NT2/D1 (cell line): ENCODE measurements at places on chromosomes 5 and 9.
A peak's percentile ranks its signal among the peaks of the same experiment; 100 is the strongest.

DNA sequence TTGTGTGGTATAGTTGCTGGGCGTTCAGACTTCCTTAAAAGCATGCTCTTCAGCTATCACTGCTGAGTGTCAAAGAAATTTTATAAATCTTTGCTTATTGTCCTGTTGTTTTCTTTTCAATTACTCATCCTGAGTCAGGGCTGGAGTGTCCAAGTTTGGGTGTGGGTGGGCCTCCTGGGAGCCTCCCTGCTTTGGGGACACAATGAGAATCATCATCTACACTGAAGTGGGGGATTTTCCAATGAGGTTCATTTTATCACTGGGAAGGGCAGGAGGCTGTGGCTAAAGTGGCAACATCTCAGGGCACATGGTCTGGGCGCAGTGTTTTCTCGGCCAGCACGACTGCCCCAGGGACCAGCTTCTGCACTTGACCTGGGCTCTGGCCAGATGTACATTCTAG is 19.5 kb downstream of the GFPT2 start:
- DNase-seq: no peak

DNA sequence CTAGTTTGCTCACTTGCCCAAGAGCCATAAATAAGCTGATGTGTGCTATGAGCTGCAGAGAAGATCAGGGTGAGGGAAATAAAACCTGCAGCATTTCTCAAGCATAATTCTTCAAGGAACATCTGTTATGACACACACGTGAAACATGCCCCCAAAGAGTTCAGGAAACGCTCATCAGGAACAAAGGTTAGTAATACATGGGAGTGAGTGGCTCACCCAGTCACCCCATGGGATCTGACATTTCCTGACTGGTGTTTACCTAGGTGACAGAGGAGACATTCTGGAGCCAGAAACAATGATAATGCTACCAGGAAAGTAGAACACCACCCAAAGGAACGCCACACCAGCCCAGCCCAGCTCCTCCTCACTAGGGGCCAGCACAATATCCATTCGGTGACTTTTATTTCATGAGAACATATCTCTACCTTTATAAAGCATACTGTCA is 66.0 kb downstream of the FRMD3 start:
- no peak for DNase-seq

DNA sequence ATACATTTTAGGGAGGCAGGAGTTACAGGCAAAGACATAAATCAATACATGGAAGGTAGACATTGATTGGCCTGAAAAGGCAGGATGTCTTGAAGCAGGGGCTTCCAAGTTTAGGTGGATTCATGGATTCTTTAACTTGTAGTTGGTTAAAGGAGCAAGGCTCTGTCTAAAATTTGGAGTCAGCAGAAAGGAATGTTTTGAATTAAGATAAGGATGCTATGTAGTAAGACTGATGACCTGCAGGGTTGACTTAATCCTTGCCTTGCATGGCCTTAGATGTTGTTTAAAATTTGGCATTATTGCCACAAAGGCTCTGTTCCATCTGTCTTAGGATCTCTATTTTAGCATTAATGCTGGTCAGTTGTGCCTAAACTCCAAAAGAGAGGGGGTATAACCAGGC is 171.3 kb downstream of the C5orf15 start:
- DNase-seq: no peak

DNA sequence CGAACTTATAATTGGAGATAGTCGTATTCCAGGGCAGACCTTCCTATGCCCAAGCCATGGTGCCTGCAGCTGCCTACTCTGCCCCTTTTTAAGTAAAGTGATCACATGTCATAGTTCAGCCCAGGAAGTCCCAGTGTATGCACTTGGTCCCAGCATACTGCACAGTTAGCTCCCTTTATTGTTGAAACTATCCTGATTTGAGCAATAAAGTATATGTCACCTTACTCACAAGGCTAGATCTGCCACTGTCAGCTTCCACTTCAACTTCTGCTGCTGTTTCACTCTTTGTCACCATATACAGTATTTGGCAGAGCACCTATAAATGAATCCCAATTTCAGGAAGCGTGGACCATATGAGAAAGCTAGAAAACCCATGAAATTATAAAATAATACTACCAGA is 103.8 kb upstream of the PTGER4 start:
- no peak for DNase-seq

- no peak for DNase-seq
These were observed 2.1 kb downstream of the MAMDC4 start for GRCh38 chr9:136854113-136854841.

DNA sequence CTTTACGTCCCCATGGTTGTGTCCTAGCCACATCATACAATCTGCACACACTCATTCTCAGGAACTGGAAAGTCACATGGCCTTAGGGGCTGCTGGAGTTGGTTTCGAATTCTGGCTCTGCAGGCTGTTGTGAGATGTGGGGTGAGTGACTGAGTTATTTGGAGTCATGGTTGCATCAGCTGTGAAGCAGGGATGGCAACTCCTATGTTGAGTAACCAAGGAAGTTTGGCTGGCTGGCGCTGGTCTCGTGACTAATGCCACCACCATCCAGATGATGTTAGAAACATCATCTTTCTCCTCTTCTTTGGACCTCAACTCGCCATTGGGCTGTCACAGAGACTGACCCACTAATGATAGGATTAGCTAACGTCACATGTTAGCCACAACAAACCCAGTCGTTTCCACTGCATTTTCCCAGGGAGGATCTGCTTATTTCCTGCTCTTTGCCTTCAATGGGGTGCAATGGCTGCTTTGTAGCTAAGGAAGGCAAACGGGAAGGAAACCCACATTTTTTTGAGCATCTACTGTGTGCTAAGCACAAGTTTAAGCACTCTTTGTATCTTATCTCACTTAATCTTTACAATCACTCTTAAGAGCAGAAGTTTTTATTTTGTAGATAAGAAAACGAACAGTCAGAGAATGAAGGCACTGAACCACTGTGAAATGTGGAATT is 78.1 kb upstream of the UBTD2 start:
- no peak for DNase-seq

- DNase-seq: no peak
These were observed 39.6 kb upstream of the TIFAB start for GRCh38 chr5:135491552-135492318.

DNA sequence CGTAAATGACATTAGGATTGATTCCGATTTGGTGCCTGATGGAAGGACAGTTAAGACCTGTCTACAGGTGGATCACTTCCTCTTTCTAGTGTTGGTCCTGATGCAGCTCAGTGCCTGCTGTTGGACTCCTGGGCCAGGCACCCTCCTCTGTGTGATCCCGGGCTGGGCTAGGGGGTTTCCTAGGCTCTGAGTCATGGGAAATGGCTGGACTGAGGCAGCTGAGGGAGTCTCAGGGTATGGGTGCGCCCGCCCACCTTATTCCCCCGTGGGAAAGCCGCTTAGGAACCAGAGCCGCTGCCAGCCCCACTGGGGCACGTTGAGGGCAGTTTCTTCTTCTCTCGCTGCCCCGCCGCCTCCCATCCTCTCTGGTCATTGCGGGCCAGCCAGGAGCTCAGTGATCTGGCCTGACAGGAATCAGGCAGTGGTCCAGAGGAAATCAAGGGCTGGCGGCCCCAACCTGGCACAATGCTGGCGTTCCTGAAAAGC is 12.9 kb downstream of the TCF7 start:
- DNase-seq: no peak

DNA sequence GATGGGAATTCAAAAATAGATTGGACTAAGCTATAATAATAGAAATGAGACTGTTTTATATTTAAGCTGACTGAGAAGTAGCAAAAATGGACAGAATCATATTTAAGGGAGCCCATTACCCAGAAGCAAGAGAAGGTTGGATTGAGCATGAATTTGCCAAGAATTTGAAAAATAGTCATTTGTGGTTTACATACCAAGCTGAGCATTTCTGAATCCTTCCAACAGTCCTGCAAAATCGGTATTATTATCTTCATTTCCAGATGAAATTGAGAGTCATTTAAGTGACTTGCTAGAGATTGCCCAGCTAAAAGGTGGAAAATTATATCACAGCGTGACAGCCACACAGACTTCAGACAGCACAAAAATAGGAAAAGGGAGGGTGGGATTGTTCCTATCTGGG is 48.4 kb downstream of the TNFSF15 start:
- DNase-seq: no peak

- DNase-seq: peak; percentile 9
These were observed 59.1 kb downstream of the HMHB1 start for GRCh38 chr5:143870871-143871632.

- DNase-seq: no peak
These were observed 106.1 kb downstream of the SH3TC2 start for GRCh38 chr5:148956477-148957385.
